ENCODE measurements at places on chromosomes 6 and 20. TPM values are rescaled to one million over a fixed set of nuclear protein-coding genes. Genes with fewer than 3 reads are reported as not detected.

The C20orf144 gene
- 0.14 TPM for polyA plus RNA-seq

- DNase-seq, result no peak
Observed at GRCh38 chr6:5328800-5329199, 67.5 kb downstream of the FARS2 start.

The MMP24 gene
- polyA plus RNA-seq, result 0.45 TPM

DNA sequence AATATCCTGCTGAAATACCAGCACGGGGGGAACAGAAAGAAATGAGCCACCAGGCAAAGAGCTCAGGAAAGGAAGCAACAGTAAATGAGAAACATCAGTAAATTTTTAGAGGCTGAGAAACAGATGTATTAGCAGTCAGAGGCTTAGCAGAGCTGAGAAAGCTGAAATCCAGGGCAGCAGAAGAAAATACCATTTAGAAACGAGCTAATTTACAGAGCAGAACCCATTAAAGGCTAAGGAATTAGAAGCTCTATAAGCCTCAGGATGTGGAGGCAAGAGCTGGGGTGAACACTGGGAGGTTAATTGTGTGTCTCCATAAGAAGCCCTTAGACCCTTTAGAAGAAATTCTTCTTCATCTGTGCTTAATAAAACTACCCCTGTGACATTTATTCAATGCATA lies 178.6 kb upstream of the RGS17 start:
- no peak for DNase-seq

DNA sequence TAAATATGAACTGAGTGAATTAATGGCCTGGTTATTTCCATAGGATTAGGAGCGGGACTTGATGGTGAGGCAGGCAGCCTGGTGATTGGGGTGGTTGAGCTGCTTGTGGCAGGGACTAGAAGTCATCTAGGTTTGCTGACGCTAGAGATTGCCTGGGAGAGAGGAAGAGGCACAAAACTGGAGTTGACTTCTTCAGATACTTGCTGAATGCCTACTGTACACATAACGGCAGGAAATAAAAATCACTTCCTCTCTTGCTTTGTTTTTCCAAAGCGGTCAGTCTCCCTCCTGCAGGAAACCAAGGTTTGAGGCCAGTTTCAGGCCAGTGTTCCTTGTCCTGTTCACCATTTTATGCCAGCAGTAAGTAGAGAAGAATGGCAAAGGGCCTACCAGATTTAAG lies 36.7 kb upstream of the MYLIP start:
- no peak for DNase-seq

DNA sequence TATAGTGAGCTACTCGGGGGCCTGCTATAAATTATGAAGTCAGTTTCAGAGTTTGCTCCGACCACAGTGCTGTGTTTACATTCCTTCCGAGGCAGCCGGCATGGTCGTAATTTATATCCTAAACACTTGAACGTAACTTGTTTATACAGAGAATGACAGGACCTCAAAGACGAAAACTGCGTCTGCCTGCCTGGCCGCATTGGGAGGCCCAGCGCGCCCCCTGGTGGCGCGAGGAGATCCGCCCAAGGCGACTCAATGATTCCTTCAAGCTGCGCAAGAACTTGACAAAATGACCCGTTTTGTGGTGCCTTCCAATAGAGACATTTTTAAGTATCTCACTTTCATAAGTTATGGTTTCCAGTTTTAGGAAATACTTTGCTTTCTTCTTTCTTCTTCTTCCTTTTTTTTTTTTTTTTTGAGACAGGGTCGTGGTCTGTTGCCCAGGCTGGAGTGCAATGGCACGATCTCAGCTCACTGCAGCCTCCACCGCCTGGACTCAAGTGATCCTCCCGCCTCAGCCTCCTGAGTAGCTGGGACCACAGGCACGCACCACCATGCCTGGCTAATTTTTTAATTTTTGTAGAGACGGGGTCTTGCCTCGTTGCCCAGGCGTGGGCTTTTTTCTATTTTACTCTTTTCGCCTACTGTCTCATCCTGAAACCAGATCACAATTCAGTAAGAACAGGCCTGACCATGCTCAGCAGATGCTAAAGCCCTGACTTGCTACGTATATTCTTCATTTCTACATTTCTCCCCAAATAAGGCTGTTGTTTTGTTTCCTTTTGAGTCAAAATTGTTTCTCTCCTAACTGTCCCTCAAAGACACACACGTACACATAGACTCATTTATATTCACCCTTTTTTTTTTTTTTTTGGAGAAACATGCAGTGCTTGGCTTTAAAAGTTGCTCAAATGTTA lies 7.8 kb downstream of the FOXF2 start:
- peak; percentile 94 for DNase-seq

All from AG04450 (cell line).